ENCODE measurements at places on chromosomes 2 and 18. TPM values are rescaled to one million over a fixed set of nuclear protein-coding genes. Genes with fewer than 3 reads are reported as not detected.

GRCh38 chr18:67636597-67637385 lies 120.3 kb upstream of the DSEL start:
- no peak for DNase-seq

GRCh38 chr18:59655676-59656075 lies 41.5 kb downstream of the CCBE1 start:
- peak; percentile 55 for DNase-seq

GRCh38 chr18:58231930-58232329 lies 187.9 kb downstream of the NEDD4L start:
- peak; percentile 39 for DNase-seq

GRCh38 chr2:240560084-240560479 lies at the start of gene DUSP28:
Gene DUSP28 (plus strand): TSS chr2:240560357. CDS start chr2:240560685, 328 bp downstream.
- DNase-seq: peak; percentile 90

SUMO1 gene
- 109 TPM for total RNA-seq

DNA sequence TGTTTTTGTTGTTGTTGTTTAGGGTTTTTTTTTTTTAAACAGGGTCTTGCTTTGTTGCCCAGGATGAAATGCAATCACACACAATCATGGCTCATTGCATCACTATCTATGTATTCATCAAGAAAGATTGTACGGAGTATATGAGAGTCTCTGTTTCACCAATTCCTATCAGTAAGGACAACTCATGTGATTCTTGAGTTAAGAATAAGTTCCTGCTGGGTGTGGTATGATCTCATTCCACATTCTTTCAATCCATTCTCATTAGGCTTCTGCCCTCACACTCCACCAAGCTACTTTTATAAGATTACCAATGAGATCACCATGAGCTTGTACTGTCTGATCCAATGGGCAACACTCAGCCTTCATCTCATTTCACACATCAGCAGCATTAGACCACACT lies 9.1 kb upstream of the AP1S3 start:
- peak; percentile 66 for DNase-seq

GRCh38 chr2:155310589-155310988 lies 612.1 kb downstream of the KCNJ3 start:
- DNase-seq: peak; percentile 30

Data from fibroblast of villous mesenchyme (primary cell).